ENCODE measurements at places on chromosomes 7 and 10.
A peak's percentile ranks its signal among the peaks of the same experiment; 100 is the strongest.

GRCh38 chr7:53603461-53603860 is 568.0 kb downstream of the POM121L12 start:
- DNase-seq = no peak

DNA sequence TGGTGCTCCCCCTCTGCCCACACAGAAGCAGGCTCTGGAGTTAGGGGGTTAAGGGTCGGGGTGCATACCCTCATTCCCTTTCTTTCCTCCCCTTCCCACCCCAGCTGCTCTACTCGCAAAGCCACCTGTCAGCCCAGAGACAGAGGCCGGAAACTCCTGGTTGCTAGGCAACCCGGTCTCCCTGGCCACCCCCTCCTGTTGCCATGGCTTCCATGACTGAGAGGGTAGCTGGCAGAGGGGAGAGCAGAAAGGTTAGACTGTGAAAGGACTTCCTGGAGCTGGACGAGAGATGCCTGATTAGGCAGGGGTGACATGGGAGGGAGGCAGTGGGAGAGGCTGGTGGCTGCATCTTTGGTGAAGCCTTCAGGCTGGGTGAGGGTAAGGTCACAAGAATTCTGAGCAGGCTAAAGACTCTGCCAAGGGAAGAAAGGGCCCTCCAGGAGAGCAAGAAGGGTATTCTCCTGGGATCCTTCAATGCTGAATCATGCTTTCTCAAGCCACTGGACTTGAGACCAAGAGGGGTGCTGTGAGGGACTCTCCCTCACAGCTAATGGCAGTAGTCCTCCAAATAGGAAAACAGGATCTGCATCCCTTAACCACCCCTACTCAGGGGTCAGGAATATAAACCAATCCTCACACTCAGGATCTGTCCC is 5.4 kb downstream of the PSD start:
- no peak for DNase-seq

DNA sequence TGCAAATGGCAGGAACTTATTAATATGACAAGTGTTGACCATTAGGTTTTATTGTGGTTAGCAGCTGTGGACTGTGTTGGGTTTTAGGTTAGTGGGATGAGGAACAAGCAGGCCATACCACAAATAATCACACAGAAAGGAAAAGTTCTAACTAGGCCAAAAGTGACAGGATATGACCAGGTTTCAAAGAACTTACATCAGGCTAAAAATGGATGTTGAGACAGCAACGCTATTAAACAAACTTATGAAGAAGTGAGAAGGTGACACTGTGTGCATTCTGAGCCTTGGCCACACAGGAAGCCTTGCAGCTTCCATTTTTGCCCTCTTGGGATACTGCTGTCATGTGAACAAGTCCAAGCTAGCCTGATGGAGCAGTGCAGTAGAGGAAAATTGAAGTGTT is 568.8 kb downstream of the HTR7 start:
- no peak for DNase-seq

DNA sequence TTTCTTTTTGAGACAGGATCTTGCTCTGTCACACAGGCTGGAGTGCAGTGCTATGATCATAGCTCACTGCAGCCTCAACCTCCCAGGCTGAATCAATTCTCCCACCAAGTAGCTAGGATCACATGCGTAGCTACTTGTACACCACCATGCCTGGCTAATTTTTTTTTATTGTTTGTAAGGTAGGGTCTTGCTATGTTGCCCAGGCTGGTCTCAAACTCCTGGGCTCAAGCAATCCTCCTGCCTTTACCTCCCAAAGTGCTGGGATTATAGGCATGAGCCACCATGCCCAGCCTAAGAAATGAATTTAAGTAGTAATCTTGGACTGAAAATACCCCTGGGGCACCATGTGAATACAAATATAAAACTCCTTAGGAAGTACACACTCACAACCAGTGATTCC is 5.8 kb downstream of the NUDT13 start:
- no peak for DNase-seq

GRCh38 chr10:21172930-21173801 is 276.1 kb upstream of the NEBL start:
- DNase-seq = no peak

DNA sequence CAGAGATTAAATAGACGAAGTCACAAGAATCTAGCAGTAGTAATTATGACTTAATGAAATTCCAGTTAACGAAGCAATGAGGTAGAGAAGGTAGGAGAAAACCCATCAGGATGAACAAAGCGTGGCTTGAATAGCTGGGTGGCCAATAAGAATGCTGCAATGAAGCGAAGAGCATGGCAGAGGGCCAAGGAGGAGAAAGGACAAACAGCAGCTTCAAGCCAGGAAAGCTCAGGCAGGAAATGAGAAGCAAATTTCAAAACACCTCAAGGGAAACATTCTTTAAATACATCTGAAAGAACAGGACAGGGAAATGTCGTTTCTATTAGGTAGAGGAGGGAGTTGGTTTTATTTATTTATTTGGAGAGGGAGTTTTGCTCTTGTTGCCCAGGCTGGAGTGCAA is 122.5 kb downstream of the KIAA1217 start:
- no peak for DNase-seq

GRCh38 chr10:120473593-120473992 is 16.6 kb downstream of the PLPP4 start:
- DNase-seq = no peak

- no peak for DNase-seq
These were observed 303.4 kb downstream of the PCLO start for GRCh38 chr7:82859106-82859850.

DNA sequence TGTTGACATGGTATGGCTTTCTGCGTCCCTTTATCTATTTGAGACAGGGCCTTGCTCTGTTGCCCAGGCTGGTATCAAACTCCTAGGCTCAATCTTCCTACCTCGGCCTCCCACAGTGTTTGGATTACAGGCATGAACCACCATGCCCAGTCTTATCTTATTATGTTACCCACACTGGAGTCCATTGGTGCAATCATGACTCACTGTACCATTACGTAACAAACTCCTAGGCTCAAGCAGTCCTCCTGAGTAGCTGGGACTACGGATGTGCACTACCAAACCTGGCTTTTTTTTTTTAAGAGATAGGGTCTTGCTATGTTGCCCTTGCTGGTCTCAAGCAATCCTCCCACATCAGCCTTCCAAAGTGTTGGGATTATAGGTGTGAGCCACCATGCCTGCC is 66.7 kb downstream of the CCDC3 start:
- DNase-seq = no peak

DNA sequence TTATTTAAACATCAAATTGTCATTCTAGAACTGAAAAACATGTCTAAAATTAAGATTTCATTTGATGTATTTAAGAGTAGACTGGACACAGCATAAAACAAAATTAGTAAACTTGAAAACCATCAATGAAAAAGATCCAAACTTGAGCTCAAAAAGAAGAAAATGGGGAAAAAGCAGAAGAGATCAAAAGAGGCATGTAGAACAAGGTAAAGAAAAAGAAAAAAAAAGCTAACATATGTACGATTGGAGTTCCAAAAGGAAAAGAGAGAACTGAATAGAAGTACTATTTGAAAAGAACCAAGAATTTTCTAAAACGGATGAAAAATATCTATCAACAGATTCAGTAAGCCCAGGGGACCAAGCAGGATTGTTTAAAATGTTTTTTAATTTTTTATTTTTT is 3.6 kb downstream of the FBXL13 start:
- DNase-seq = no peak

DNA sequence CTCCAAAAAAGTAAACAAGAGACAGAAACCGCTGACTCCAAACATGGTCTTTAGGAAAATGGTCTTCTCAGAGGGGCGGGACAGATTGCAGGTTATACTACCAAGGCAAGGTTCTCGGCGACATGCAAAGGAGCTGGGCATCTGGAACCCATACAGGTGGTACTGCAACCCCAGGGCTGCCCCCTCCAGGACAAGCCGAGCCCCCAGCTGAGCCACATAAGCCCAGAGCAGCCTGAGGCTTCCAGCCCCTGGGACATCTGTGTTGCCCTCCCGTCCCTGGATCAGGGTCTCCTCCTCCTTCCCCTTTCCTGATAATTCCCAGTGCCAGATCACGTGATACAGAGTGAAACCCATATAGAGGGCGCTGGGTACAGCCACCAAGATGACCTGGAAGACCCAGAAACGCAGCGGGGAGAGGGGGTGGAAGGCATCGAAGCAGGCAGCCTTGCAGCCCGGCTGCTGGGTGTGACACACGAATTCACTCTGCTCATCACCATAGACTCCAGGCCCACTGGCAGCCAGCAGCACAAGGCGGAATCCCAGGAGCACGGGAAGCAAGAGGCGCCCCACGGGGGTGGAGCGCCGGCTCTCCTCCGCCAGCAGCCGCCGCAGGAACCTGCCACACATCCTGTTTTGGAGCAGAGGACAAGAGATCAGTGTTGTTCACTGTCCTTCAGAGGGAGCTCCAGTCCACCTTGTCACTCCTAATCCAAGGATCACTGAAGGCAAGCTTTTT is at the start of gene GJC3:
GJC3 (minus strand) TSS at position 627 of the 736 bp plus-strand sequence; CDS start at position 627, 0 bp downstream.
- DNase-seq = peak; percentile 70

GRCh38 chr10:35765066-35765527 is 123.0 kb upstream of the FZD8 start:
- DNase-seq = no peak

- peak; percentile 51 for DNase-seq
These were observed 2.9 kb upstream of the TRIM8 start for GRCh38 chr10:102641402-102641801.

GRCh38 chr7:22827563-22827962 is 4.9 kb upstream of the TOMM7 start:
- no peak for DNase-seq

- DNase-seq = peak; percentile 33
These were observed 196.1 kb upstream of the SVIL start for GRCh38 chr10:29830531-29831512.

- DNase-seq = no peak
These were observed 8.4 kb downstream of the COL17A1 start for GRCh38 chr10:104077247-104077646.

DNA sequence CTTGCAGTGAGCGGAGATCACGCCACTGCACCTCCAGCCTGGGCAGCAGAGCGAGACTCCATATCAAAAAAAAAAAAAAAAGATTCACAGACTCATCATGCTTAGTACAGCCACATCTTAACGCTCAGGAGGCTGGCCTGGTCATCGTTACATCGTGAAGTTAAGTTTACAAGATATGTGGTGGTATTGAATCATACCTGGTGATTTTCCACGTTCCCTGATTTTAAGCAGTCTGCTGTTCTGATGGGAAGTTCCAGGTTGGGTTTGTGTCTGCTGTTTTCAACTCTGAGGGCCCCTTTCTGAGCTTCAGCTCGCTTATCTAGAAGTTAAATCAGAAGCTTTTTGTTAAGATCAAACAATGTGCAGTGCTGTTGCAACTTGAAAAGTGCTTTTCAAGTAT is 6.9 kb downstream of the PPP2R2D start:
- no peak for DNase-seq

DNA sequence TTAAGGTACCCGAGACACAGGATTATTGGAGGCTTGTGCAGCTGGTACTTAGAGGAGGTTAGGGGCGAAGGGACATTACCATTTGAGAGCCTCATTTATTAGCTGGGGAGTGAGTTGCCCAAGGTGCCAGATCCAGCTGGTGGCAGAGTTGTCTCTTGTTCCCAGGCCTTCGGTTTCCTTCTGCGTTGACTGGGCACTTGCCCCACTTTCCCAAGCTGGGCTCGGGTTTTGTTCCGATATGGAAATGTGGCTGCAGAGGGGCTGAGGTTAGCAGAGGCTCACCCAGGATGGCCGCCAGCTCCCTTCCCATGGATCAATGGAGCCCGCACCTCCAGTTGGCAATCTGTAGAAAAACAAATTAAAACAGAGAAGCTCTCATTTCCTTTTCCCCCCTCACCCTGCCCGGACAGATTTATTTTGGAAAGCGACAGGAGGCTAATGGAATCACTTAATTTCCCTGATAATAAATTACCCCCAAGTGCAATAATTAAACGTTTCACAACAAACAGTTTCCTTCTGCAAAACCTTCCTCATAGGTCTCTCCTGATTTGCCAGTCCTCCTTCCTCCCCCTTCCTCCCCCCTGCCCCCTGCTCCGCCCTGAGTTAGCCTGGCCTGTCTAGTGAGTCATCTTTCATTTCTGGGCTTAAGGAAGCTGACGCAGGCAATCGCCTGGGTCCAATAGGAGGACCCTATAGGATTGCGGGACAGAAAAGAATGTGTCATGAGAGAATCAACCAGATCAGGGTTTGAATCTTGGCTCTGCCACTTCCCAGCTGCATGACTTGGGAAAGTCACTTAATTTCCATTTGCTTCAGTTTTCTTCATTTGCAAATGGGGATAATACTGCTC is 51.7 kb downstream of the ADRA2A start:
- no peak for DNase-seq

GRCh38 chr10:79246209-79246581 is 101.1 kb upstream of the PPIF start:
- no peak for DNase-seq

- DNase-seq = no peak
These were observed 63.0 kb downstream of the RGS10 start for GRCh38 chr10:119479532-119479931.

DNA sequence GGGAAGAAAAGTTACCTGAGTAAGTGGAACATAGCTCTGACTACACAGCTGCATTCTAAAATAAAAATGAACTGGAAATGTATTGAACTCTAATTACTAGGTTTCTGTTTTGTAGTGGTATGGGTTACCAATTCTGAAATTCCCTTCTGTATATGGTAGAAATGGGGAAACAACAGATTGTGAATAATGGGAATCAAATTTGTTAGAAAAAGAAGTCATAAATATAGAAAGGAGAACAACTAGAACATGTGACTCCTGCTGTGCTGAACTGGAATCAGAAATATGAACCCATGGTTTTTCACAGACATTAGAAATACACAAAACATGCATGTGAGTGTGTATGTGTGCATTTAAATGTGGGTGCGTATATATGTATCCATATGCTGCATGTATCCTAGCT is 27.0 kb downstream of the MCMBP start:
- no peak for DNase-seq

GRCh38 chr7:114026486-114027089 is 107.8 kb upstream of the PPP1R3A start:
- DNase-seq = peak; percentile 63

Measured in HepG2 (cell line).